Sigmoid colon (tissue), 7 donors: ENCODE measurements at places on chromosomes 4 and X. TPM values are rescaled to one million over a fixed set of nuclear protein-coding genes. Genes with fewer than 3 reads are reported as not detected.

GRCh38 chrX:8861908-8862307 lies 60.7 kb upstream of the FAM9A start:
- DNase-seq: no peak

GRCh38 chr4:637536-638280 lies 12.3 kb downstream of the PDE6B start:
- peak; percentile 46 for DNase-seq

GRCh38 chr4:165016971-165017370 lies 14.8 kb upstream of the TRIM60 start:
- DNase-seq: no peak

- no peak for DNase-seq
Measured at GRCh38 chr4:155607481-155607880, 59.2 kb upstream of the GUCY1A1 start.

GRCh38 chrX:129614481-129615255 lies 40.1 kb downstream of the APLN start:
- no peak for DNase-seq

- no peak for DNase-seq
Measured at GRCh38 chr4:100314057-100314456, 123.8 kb upstream of the DDIT4L start.

- no peak for DNase-seq
Measured at GRCh38 chr4:81913427-81913879, 441.7 kb upstream of the RASGEF1B start.

- no peak for DNase-seq
Measured at GRCh38 chrX:115913575-115913974, 257.0 kb upstream of the AGTR2 start.

DNA sequence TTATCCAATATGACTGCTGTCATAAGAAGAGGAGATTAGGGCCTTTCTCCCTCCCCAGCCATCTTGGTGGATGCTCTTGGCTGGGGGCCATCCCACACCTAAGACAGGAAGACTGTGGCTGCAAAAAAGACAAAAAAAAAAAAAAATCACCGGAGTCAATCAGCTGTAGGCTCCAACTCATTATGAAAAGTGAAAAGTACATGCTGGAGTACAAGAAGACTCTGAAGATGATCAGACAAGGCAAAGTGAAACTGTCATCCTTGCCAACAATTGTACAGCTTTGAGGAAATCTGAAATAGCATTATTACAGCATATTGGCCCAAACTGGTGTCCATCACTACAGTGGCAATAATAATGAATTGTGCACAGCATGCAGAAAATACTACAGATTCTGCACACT lies 5.2 kb downstream of the EGFL6 start:
- DNase-seq: no peak

GRCh38 chr4:83438719-83439118 lies 16.9 kb downstream of the HELQ start:
- DNase-seq: no peak

DNA sequence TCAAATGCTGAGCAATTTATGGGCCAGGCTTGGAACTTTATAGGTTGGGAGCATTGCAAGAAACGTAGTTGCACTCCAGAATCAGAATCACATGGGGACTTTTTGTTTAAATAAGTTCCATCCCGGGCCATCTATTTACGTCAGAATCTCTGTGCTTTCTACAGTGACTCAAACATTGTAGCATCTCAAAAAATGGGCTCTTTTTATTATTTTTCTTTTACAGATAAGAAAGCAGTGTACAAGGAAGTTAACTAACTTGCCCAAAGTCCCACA lies 10.2 kb downstream of the CC2D2A start:
- no peak for DNase-seq

GRCh38 chrX:44937606-44938005 lies 64.6 kb downstream of the KDM6A start:
- DNase-seq: no peak

- no peak for DNase-seq
Measured at GRCh38 chr4:156654410-156654809, 317.2 kb downstream of the PDGFC start.

DNA sequence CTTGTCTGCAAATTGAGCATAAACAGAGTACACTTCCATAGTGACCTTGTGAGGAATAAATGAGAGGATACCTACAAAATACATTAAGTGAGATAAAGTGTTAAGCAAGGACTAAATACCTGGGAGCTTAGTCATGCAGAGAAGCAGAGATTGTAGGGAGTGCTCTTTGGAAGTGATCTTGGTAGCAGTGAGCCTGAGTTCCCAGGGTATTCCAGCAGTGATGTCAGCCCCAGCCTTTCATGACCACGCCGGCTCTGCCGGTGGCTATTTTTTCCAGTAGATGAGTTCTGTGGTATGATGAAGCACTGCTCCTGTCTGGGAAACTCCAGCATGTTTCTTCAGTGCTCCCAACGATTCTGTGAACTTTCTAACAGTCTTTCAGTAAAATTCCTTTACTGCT lies 391.5 kb upstream of the IGFBP7 start:
- no peak for DNase-seq

DNA sequence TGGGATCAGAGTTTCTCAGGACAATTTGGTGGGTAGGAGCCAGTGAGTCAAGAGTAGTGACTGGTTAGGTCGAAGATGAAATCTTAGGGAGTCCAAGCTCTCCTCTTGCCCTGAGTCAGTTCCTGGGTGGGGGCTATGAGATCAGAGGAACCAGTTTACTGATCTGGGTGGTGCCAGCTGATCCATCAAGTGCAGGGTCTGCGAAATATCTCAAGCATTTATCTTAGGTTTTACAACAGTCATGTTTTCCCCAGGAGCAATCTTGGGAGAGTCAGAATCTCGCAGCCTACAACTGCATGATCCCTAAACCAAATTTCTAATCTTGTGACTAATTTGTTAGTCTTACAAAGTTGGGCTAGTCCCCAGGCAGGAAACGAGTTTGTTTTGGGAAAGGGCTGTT lies 1833.2 kb upstream of the PCDH7 start:
- no peak for DNase-seq

GRCh38 chr4:24511371-24512063 lies 72.8 kb downstream of the DHX15 start:
- no peak for DNase-seq

GRCh38 chr4:181688432-181688831 lies 554.8 kb upstream of the TENM3 start:
- no peak for DNase-seq

DNA sequence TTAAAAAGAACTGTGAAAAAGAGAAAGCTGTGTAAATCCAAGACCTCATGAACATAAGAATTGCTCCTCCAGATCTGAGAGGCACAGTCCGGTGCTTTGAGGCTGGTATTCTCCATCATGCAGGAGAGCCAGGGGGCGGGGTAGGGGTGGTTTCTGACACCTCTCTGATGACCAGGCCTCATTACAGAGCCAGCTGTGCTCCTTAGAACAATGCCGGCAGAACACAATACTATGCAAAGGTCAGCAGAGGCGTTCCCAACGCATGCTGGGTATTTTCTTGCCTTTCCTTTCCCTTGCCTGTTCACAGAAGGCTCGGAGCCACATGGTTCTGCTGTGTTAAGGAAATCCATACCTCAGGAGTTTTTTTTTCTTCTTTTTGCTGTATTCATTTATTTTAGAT lies 91.2 kb upstream of the SOD3 start:
- no peak for DNase-seq

DNA sequence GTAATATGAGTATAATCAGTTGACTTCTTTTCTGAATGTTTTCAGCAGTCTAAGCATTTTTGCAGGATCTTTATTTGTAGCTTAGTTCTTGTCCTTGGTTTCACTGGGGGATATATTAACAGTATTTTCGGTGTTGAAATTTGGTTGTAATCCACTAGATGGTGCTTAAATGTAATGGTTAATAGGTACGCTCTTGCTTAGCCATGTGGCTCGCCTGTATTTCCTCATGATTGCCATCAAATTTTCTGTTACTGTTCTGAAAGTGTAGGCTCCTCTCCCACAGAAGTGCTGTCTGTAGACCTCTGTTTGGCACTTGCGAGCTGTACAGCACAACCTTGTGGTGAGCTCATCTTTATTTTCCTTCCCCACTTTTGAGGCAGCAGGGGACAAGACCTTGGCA lies 3.9 kb upstream of the FAAH2 start:
- no peak for DNase-seq

- DNase-seq: no peak
Measured at GRCh38 chr4:8861576-8862295, 9.9 kb downstream of the HMX1 start.

GRCh38 chr4:25013756-25014661 lies 16.7 kb downstream of the LGI2 start:
- no peak for DNase-seq

DNA sequence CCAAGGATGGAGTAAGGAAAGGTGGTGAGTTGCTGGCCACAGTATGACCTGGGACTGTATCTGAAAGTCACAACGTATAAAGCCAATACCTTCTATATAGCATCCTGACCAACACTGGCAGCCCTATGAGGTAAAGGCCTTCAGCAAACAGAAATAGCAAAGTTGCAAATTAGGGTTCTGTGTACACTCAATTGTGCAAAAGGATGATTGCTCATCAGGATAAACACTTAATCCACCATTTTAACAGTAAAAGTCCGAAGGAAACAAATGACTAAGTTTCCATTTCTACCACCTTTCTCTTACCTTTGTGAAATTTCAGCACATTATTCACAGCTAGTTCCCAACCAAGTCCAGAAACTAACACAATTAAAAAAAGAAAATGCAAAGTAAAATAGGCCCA lies 1.4 kb upstream of the FNIP2 start:
- no peak for DNase-seq

DNA sequence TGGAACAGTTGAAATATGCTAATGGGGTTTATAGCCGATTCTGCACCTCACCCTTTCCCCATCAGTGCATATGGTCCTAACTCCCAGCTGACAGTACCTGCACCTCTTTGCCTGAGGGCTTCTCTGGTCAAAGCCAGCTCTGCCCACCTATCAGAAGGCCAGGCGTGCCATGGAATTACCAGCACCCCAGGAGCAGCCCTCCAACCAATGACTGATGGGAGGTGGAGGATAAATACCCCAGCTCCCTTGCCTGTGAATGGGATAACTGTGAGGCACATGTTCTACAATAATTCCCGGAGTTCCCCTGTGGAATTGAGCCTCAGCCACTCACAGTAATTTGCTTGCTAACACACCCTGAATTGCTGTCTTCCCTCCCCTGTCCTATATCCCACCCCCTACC lies 572.0 kb downstream of the BCOR start:
- no peak for DNase-seq

DNA sequence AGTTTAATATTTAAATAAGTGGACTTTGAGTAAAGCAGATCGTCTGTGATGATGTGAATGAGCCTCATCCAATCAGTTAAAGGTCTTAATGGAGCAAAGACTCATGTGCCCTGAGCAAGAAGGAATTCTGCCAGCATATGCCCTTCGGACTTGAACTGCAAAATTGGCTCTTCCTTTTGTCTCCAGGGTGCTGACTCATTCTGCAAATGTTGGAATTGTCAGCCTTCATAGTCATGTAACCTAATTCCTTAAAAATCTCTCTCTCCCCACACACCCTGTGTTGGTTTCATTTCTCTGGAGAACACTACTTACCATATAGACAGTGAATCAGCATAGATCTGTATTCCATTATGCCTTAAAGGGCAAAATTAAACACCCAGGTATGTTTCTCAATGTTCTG lies 609.8 kb upstream of the GALNTL6 start:
- DNase-seq: no peak

DNA sequence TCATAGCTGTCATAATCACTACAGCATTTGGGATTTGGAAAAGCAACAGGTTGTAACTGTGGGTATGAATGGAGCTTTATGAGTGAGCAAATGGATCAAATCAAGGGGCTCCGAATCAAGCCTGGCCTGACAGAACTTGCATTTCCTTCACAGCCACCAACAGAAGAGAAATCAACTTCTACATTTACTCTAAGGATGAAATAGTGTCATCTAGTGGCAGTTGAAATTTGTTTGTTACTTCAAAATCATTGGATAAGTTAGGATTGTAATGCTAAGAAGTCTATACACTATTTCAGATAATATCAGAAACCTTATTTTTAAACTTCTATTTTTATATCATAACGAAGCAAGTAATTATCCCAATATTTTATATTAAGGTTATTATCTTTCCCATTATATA lies 10.7 kb upstream of the WDR17 start:
- DNase-seq: no peak

DNA sequence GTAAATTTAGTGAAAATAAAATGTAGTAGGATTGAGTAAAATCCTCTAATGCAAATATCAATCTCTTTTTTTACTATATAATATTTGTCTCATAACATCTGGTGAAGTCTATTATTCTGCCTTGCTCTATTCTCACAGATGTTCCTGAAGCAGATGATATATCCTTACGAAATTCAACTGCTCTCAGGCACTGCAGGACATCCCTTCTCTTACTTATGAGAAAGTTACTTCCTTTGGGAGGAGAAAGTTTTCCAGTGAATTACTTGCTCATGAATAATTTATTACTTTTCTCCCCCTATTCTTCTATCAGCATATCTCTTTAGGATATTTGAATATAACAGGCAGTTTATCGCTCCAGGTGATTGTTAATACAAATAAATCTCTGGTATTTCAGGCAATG lies 75.6 kb upstream of the AGA start:
- DNase-seq: no peak

DNA sequence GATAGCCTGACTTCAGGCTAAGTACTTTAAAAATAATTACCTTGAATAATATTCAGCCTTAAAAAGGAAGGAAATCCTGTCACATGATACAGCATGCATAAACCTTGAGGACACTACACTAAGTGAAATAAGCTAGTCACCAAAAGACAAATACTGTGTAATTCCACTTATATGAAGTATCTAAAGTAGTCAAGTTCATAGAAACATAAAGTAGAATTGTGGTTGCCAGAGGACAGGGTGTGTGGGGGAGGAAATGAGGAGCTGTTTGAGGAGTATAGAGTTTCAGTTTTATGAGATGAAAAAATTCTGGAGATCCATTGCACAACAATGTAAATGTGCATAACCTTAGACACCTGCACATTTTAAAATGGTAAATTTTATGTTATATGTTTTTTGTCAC lies 5.6 kb upstream of the STPG2 start:
- no peak for DNase-seq

- no peak for DNase-seq
Measured at GRCh38 chrX:123193101-123193500, 9.0 kb downstream of the GRIA3 start.

GRCh38 chr4:85617202-85617601 lies 142.3 kb downstream of the ARHGAP24 start:
- DNase-seq: no peak

DNA sequence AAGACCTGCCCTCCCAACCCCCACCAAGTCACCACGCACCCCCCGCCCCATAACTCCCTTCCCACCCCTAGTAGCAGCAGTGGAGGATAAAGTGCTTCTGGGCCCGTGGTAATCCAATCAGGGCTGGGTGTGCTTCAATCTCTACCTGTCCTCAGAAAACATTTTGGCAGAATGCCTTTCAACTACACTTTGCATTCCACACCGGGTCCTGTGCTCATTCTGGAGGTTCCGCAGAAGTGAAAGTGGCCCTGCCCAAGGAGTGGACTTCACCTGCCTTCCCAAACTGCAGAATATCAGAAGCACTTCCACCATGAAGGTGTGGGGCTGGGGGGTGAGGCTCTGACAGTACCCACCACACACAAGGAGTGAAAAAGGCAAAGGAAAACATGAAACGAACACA lies 322.3 kb downstream of the DHX15 start:
- DNase-seq: no peak

Gene GSTCD
- 16.4 TPM for total RNA-seq

Gene WAS
- 5.2 TPM for total RNA-seq

Gene PPEF2
- 0.28 TPM for total RNA-seq

Gene P2RY8
- total RNA-seq: 0.82 TPM

Gene EGF
- 1.3 TPM for total RNA-seq

Gene CCDC120
- total RNA-seq: 1.4 TPM

Gene ANK2
- 91.0 TPM for total RNA-seq

Gene NALF2
- total RNA-seq: 0.28 TPM

Gene GYPA
- not detected for total RNA-seq

Gene COL25A1
- total RNA-seq: 0.36 TPM

Gene SPOCK3
- total RNA-seq: 1.4 TPM
